Activated CD4-positive, CD25-positive, alpha-beta regulatory T cell treated with anti-CD3 and anti-CD28 coated beads, Interleukin-2, amount 50 U/mL, for 72 hours (primary cell): ENCODE measurements at places on chromosomes 7 and 10.
A peak's percentile ranks its signal among the peaks of the same experiment; 100 is the strongest.

GRCh38 chr7:102098986-102099385 lies 187.7 kb upstream of the SH2B2 start:
- DNase-seq = no peak

DNA sequence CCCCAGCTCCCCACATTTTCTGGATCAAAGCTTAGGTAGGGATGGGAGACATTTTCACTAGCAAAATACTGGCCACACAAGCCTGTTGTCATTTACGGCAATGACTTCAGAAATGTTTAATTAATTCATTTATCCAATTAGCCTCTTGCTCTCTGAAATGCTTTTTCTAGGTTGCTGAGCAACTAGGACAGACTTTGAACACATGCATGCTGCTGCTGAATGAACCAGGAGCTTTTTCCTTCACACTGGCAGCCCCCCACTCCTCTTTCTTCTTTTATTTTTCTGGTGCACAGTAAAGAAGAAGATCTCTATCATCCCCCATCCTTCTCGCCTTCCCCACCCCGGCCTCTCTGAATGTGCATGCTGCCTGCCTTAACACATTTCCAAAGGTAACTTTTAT lies 22.5 kb downstream of the SORCS3 start:
- no peak for DNase-seq

DNA sequence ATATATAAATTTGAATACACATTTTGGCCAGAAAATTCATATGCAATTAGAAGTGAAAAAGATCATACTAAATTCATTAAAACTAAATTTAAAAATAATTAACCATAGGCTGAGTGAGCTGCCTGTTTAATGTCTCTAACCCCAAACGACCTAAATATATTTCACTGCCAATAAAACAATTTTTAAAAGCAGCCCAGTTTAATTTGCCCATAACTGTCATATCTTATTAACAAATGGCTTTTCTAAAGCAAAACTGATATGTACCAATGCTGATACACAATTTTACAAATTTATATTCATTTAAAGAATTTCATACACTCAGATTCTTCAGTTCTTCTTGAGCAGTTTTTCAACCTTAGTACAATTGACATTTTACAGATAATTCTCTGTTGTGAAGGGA lies 99.9 kb downstream of the CACNA2D1 start:
- no peak for DNase-seq

- DNase-seq = no peak
These were observed 32.5 kb downstream of the ANXA8 start for GRCh38 chr10:47451273-47451997.

DNA sequence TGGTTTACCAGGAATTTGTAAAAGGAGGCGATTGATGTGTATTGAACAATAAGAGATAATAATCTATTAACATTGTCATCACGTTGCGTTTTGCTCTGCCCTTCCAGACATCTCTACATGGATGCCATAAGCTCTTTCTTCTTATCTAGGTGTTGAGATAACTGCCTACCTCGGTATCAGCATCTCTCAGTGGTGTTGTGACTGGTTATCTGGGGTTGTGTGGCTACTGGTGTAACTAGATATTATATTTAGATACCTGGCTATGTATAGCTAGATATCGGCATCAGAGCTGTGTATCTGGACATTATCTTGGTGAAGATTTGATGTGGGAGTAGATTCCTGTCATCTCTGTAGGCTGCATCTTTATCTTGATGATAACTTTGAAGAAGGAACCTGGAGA lies 17.2 kb downstream of the GATA3 start:
- DNase-seq = no peak

DNA sequence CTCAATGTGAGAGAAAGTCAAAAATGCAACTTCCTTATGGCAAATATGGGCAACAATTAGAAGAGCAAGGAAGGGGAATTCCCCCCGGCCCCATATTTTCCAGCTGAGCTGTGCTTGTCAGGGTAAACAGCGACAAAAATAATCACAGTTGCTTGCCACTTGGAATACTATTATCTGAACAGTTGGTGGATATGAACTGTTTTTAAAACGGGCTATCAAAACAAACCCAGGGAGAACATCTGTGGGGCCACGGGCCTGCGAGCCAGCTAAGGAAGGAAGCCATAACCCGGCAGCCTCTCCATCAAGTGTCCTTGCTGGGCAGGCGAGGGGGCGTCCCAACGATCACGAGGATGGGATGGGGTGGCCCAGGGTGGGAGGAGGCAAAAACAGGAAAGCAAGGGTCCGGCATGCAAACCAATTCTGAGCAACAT lies 228.4 kb downstream of the ARHGAP12 start:
- DNase-seq = no peak

DNA sequence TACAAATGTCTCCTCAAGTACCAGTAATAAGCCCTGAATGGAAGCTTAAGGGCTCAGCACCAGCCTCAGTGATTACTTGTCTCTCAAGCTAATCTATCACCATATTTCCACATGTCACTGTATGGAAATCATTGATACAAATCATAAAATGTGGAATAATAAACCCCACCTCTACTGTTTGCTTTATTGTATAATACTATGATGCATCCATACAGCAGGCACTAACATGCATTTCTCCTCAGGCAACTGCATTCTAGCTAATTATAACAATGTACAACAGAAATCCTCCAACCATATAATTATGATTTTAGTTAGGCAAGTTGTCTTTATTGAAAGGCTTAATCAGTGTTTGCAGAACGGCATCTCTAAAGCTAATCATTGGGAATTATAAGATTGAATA lies 26.2 kb downstream of the CRPPA start:
- no peak for DNase-seq

- no peak for DNase-seq
These were observed 23.4 kb upstream of the FAM3C start for GRCh38 chr7:121419201-121420148.

DNA sequence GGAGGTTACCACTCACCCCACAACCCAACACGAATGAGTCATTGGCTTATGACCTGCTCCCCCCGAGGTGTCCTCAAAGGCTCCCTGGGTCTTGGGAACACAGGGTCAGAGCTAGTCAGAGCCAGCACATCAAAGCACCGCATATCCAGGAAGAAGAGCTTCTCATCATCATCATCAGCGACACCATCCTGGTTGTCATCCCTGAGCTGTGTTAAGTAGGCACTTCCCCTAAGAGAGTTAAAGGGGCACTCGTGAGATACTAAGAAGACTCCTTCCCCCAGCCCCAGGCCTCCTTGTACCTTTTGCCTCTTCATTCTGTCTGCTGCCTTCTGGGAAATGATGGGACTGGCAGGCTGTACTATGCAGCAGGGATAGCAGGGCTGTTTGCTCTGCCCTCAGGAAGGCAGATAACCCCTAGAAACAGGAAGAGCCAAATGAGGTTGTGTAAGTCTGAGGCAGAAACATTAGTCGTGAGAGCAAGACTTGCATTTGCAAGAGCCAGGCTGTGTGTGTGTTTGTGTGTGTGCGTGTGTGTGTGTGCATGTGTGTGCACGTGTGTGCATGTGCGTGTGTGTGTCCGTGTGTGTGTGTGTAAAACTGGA lies 11.1 kb upstream of the CPA1 start:
- DNase-seq = no peak

- no peak for DNase-seq
These were observed 109.4 kb upstream of the FAM133B start for GRCh38 chr7:92699560-92699959.

DNA sequence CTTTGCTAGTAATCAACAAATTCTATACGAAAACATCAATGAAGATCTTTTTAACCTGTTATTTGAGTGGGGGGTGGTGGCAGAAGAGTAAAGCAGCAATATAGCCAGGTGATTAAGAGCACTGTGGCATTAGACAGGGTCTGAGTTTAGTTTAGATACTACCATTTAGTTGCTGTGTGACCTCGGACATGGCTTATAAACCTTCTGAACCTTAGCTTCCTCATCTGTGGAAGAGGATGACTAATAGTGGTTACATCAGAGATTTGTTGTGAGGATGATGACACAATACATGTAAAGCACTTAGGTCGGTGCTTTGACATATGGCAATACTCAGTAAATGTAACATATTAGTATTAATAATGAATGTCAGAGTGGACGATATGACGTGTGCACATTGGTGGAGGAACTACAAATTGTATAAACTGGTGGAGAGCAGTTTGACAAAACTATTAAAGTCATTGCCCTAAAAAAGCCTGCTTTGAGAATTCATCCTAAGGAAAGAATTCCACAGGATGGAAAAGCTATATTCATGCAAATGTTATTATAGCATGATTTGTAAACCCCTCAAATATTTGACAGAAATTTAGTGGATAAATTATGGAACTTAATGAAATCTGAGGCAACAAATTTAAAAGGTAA lies 24.3 kb downstream of the SPAG6 start:
- no peak for DNase-seq

DNA sequence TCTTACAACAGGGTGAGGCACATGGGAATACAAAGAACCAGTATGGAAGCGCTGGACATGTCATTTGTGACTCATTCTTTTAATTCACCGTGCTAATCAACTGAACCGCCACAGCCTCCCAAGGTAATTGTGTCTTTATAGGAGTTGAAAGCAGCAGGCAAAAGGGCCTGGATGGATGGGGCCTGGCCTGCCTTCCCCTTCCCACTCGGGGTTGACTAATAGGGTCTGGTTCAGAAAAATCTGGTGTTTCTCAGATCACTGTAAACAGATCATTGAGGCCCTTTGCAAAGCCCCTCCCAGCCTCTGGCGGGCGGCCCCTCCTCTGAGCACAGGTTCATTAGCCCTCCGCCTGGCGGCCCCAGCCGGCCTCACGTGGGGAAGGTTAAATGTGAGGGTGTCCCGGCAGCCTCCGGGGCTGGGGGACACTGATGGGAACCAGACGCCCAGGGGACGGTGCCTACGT lies 100.8 kb downstream of the EBF3 start:
- DNase-seq = no peak

GRCh38 chr7:70886547-70886946 lies 245.4 kb upstream of the GALNT17 start:
- no peak for DNase-seq

GRCh38 chr10:31702005-31702404 lies 226.6 kb downstream of the ARHGAP12 start:
- DNase-seq = no peak

- DNase-seq = peak; percentile 5
These were observed 10.5 kb upstream of the KCP start for GRCh38 chr7:128920913-128921582.

DNA sequence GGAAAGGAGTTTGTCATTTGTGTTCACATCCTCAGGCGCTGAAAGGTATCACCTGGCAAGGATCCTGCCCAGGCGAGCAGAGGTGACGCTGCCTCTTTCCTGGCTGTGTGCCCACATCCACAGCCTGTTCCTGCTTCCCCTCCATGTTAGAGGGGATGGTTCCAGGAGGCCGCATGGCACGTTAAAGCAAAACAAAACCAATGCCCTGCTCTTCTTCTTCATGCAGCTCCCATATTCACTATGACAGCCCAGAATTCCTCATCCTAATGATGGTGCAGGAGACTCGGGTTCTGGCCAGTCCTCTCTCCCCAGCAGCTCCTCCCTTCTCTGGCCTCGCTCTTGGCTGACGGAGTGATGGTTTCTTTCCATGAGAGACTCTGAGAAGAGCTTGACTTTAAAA lies 678.5 kb upstream of the ANKRD30A start:
- no peak for DNase-seq

- DNase-seq = no peak
These were observed 511.1 kb downstream of the ZNF37A start for GRCh38 chr10:38605153-38605661.

DNA sequence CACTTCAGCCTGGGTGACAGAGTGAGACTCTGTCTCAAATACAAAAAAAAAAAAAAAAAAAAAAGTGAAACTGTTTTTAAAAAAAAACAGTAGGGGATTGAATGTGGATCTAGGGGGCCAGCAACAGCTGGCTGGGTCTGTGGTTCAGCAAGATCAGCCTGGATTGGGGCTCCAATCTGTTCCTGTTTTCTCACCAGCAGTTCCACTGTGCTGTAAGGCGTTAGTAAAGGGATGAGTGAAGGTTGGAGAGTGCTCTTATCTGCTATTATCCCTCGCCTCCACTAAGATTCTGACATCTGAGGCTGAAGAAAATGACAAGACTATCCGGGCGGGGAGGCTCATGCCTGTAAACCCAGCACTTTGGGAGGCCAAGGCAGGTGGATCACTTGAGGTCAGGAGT lies 41.6 kb upstream of the GTF2IRD1 start:
- DNase-seq = no peak

- DNase-seq = no peak
These were observed 9.6 kb downstream of the CCL26 start for GRCh38 chr7:75762350-75762917.

DNA sequence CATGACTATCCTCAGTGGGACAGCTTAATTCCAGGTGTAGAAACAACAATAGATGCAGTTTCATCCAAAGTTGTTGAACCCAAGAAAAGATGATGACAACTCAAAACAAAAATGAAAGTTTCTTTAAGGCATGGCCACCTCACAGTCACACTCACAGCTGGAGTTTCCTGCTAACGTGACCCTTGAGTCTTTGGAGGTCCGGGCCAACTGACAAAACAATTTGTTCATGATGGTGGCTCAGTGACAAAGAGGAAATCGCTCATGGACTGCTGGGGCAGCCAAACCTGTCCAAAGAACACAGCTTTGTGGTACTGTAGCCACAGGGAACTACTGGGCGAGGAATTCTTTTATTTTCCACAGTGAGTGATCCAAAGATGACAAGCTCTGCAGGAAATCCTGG lies 96.0 kb upstream of the JCAD start:
- DNase-seq = no peak

DNA sequence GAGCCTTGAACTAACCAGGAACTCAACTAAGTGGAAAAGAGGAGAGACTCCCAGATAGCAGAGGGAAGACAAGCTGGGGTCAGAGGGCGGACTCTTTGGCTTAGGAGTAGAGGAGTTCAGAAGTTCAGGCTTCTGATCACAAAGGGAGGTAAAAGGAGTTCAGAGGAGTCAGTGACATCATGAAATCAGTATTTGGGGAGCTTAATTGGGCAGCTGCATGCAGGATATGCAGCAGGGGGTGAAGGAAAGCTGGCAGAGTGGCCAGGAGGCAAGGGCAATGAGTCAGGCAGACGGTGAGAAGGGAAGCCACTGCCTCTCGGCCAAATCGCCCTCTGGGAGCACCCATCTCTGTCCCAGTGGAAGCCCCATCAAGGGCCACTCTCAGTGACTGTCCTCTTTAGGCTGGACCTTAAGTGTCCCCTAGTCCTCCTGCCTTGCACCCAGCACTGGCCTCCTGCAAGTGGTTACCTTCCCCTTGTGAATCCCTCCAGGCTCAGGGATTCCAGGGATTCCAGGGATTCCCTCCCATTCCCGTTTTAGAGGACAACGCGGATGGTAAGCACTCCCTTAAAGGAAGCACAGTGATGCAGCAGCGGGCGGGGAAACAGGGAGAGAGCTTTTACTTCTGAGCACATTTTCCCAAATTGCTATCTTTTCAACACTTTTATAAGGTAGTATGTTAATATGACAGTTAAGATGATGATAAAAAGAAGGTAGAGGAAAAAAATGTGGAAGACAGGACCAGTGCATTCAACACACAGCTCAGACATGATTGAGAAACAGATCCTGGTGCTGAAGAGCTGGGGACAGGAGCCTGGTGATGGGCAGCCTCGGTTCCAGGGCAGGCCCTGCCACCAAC lies 72.6 kb downstream of the KCNMA1 start:
- no peak for DNase-seq

GRCh38 chr10:121771966-121772365 lies 155.9 kb downstream of the ATE1 start:
- DNase-seq = no peak
